Muscle of arm (tissue), 14 donors: ENCODE measurements at places on chromosomes 3 and 15. TPM values are rescaled to one million over a fixed set of nuclear protein-coding genes. Genes with fewer than 3 reads are reported as not detected.
A peak's percentile ranks its signal among the peaks of the same experiment; 100 is the strongest.

Gene SYNPR
- polyA plus RNA-seq = not detected

Gene OR5K2
- not detected for polyA plus RNA-seq

DNA sequence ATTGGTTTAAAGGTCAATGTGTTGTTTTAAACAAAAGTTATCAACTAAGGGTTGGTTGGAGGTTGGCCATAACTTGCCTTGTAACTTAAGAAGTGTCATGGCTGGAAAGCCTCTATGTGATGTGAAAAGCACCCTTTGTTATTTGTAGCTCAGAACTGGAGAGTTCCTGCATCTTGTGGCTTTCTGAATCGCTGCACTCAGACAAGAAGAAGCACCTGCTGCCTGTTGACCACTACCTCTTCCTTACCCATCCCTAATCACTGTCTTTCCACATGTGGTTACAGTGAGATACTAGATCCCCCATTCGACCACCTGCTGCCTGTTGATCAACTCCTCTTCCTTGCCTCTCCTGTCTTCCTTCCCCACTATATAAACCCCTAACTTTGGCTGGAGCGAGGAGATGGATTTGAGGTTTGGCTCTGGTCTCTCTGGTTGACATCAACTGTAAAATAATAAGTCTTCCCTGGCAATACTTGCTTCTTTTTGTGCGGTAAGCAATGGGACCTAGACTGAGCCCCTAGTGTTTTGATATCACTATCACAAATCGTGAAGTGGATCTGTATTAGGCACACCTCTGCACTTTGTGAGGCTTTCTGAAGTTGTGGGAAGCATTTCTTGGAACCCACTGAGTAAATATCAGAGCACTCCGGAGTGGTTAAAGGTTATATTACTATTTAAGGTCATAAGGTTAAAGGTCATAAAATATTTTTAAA lies 13.8 kb downstream of the RPL39L start:
- no peak for DNase-seq

Gene CCR9
- not detected for polyA plus RNA-seq

Gene CISH
- 15.7 TPM for polyA plus RNA-seq

GRCh38 chr3:157135671-157136396 lies 24.1 kb downstream of the CCNL1 start:
- DNase-seq = no peak

DNA sequence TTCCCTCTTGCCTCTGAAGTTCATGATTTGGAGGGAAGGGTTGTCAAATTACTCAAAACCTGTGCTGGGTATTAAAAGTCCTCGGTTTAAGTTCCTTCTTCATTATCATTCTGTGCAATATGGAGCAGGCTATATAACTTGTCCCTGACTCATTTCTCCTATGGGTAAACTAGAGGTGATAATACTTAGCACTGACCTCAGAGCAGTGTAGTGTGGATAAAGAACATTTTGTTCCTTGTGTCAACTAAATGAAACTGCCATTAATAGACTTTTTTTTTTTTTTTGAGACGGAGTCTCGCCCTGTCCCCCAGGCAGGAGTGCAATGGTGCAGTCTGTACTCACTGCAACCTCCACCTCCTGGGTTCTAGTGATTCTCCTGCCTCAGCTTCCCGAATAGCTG lies 2.2 kb upstream of the BBX start:
- no peak for DNase-seq

- no peak for DNase-seq
These were observed 17.6 kb upstream of the SLC41A3 start for GRCh38 chr3:126101521-126101982.

DNA sequence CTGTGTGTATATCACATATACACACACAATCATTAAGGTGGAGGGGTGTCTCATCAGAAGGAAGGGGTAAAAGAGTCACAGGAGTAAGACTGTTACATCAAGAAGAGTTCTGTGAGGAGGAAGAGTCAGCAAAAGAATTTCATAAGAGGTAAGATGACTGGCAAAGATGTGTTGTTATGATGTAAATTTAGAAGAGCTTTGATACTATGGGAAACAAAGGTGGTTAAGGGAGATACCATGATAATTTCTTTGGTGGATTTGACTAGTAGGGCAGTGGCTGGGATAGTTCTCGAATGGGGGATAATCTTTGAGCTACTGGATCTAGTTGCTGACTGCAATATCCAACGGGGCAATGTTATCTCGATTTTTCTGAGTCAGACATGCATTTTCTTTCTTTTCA lies 61.6 kb downstream of the STAG1 start:
- no peak for DNase-seq

- peak; percentile 69 for DNase-seq
These were observed 31.7 kb upstream of the MNS1 start for GRCh38 chr15:56496635-56497034.

Gene SEMA3G
- 14.8 TPM for polyA plus RNA-seq

DNA sequence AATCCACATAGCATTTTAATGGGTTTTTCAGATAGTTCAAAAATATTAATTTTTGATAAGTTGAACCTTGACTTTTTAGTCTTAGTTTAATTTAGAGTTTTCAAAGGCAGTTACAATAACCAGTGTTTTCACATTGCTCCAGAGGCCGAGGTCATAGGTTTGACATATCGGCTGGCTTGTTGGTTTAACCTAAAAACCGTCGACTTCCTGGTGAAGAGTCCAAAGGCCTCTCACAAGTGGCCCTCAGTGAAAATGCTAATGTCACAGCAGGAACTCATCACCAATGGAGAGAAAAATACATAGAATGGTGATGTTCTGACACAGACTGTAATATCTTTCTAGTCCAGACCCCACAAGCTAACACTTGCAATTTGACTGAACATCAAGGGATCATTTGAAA lies 642.3 kb downstream of the PLOD2 start:
- no peak for DNase-seq

Gene SCN11A
- polyA plus RNA-seq = 3.8 TPM

GRCh38 chr15:85595804-85596536 lies 198.8 kb downstream of the KLHL25 start:
- DNase-seq = no peak

- peak; percentile 28 for DNase-seq
These were observed 524.7 kb upstream of the ZNF717 start for GRCh38 chr3:76310089-76310488.

GRCh38 chr3:182325213-182325950 lies 467.9 kb upstream of the ATP11B start:
- DNase-seq = no peak

Gene CATSPER2
- polyA plus RNA-seq = 1.9 TPM

Gene TRIM59
- 10.6 TPM for polyA plus RNA-seq

- DNase-seq = no peak
These were observed 39.3 kb downstream of the CCR3 start for GRCh38 chr3:46281551-46281950.

GRCh38 chr3:144049374-144049773 lies 77.8 kb downstream of the DIPK2A start:
- no peak for DNase-seq

DNA sequence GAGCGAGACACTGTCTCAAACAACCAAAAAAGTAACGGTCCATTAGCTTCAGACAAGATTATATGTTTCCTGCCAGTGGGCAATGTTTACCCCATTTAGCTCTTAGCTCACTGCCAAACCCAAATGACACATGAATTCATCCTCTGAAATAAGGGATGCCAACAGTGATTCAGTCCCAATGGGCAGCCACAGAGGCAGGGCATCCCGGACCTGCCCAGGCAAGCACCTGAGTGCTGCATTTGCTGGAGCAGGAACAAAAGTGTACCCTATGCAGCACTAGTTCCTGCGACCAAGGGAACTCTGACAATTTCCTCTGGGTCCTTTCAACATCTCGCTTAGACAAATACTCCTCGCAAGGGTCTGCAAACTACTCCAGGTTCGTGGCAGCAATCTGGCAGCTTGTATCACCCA lies 8.0 kb downstream of the IP6K2 start:
- no peak for DNase-seq

DNA sequence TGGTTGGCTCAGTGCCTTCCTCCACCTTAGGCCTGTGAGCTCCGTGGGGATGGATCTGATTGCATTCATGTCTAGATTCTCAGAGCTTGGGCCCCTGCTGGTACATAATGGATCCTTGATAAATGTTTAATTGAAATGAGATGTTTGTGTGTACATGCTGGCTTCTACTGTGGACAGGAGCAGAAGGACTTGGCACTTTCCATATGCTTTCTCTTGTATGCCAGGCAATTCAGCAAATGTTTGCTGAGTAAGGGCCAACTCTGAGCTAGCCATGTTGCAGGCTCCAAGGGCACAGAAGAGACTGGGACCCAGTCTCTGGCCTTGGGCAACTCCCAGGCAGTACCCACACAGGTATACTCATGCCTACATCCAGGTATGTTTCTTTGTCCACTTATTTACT lies 67.0 kb downstream of the RAB11A start:
- DNase-seq = no peak

DNA sequence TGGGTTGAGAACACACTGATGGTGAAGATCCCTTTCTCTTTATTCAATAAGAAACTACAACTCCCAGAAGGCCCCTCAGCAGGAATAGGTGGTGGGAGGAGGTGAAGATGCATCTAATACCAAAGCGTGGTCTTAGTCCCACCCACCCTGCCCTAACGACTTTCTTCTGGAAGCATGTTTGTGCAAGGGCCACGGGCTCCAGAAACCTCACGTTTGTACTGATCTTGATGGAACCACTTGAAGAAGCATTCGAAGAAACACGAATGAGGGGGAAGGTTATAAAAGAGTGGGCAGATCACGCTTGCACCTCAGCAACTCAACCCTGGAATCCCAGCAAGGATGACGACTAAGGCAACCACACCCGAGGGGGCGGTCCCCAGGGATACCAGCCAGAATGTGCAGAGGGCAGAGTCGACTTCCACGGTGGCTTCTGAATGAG lies 10.6 kb upstream of the SLC25A36 start:
- DNase-seq = no peak

DNA sequence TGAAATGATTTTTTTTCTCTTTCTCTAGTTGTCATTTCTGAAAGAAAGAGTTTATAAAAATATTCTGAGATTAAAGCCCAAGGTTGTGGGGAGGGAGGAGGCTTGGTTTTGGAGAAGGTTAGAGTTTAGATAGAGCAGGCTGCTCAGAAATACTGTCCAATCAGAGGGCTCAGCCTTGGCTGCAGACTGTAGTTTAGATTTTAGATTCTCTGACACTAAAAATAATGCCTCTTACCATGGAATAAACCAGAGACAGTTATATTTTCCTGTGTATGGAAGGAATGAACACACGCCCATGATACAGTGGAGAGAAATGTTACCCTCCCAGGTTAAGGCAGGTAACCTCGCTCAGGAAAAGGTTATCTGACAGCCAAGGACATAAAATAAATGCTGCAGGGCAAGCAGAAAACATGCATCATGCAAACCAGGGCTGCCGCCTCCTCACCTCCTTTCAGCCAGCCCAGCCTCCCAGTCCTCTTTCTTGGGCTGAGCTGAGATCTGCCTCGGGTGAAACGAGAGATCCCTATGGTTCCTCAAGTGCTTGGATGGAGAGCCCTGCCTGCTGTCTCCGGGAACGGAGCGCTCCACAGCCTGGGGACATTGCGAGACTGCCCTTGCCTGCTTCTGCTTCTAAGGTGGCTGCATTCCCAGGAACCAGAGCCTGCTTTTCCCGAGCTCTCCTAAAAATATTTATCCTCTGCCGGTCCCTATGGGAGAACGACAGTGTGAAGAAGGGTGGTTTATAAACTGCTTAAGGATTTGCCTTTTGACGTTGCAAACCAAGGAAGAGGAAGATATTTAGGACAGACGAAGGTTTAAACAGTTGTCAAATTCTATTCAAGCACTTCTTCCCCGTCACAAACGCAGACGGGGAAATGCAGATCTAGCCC lies 848 bp downstream of the NCEH1 start:
- no peak for DNase-seq

- DNase-seq = no peak
These were observed 64.7 kb downstream of the ATP2B2 start for GRCh38 chr3:10440684-10441083.

Gene STAB1
- polyA plus RNA-seq = 47.8 TPM

Gene DOCK3
- 0.14 TPM for polyA plus RNA-seq

DNA sequence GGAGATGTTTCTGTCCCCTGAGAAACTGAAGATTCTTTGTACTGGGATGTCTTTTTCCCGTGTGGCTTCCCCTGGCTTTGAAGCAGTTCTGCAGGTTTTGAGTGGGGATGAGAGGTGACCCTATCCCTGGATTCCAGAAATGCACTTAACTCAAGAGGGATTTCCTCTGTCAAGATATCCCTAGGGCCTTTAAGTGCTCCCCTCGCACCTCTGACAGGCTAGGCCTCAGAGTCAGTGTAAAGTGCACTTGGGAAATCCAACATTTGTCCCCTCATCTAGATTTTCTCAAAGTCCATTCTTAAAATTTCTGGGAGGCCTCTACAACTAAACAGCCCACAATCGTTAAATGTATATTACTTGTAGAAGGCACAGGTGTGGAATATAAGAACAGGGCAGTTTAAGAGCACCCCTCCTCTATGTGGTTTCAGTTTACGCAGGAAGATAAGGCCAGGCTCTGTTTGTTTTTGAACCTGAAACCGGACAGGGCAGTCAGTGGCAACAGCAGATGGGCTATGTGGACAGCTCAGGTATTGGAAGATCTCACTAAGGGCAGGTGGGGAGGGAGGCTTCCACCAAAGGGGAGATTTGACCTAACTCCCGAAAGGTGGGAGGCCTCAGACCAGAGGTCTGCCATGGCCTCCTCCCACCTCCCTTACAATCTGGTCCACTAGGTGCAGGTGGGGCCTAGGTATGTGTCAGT lies 4.8 kb downstream of the C3orf52 start:
- DNase-seq = no peak

Gene CPEB1
- polyA plus RNA-seq = 1.2 TPM

GRCh38 chr15:61687124-61687523 lies 373.1 kb downstream of the VPS13C start:
- no peak for DNase-seq

Gene ZDHHC23
- polyA plus RNA-seq = 1.5 TPM

DNA sequence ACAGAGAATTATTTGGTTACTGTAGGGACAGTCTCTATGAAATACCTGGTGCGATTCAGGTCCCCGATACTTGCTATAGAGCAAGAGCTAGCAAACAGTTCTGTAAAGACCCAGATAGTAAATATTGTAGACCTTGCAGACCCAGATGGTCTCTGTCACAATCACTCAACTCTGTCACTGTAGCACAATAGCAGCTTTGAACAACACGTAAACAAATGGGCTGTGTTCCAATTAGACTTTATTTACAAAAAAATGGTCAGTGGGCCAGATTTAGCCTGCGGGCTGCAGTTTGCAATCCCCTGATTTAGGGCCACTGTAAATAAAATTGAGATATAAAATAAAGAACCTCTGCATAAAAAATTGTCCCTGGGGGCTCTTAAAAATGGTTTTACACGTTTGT lies 127.7 kb downstream of the SV2B start:
- DNase-seq = no peak

DNA sequence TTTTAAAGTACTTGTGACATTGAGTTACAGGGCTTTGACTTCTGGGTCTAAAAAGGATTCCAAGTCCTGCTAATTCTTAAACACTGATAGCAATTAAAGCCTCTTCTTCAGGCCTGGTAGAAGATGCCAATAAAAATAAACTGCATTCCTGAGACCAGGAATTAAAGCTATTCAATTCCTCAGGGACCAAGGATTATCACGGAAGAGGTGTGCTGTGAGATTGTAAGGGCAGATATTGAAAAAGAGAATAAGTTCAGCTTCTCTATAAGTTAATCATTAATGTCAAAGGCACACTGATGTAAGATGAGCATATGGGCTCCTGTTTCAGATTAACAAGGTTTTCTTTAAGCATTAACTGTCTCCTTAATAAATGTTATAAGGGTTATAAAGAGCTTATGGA lies 611.3 kb downstream of the SI start:
- DNase-seq = no peak

Gene OR5H15
- not detected for polyA plus RNA-seq
